ENCODE measurements at places on chromosomes 2 and 18.

- DNase-seq: no peak
Measured at GRCh38 chr18:45517181-45517741, 98.0 kb upstream of the SLC14A2 start.

- peak; percentile 47 for DNase-seq
Measured at GRCh38 chr2:232502911-232503808, 15.5 kb upstream of the ECEL1 start.

DNA sequence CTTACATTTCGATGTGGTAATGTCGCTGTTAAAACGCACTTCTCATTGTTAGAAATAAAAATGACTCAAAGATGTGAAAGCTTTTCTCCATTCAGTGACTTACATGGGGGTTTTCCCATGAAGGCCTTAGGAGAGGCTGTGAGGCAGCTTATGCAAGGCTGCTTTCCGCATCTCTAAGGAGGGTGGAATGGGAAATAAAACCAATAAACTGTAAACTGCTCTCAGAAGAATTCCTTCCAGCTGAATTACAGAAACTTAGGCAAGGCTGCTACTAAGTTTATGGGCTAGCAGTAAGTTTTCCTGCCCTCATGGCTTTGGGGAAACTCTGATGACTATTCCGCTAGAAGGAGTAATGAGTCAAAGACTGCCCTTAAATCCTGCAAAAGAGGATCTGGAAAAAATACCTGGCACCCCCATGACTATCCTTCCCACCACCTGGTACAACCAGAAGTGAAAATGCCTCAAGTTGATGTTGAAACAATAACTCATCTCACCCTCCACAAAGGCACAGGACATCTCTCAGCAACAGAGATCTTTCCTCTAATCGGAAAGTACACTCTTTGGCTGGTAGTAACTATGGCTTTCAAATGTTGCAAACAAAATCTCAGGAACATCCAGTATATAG is 97.7 kb upstream of the SMAD7 start:
- DNase-seq: no peak

DNA sequence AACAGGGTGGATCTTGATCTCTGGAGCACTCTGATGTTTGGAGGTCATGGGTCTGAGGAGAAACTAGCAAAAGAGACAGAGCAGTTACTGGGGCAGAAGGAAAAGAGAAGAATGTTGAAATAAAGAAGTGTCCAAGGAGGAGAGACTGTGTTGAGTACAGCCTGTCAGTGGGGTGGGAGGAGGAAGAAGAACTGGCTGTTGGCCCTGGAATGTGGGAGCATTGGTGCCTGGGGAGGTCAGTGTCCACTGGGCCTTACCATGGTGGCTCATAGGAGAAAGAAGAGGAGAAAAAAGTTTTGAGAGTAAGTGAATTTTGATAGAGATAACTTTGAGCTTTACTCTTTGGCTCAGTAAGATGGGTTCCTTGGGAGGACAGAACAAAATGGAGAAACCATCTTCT is 499.0 kb downstream of the TXNL1 start:
- DNase-seq: no peak

GRCh38 chr2:183172220-183172887 is 48.1 kb downstream of the NUP35 start:
- DNase-seq: no peak

DNA sequence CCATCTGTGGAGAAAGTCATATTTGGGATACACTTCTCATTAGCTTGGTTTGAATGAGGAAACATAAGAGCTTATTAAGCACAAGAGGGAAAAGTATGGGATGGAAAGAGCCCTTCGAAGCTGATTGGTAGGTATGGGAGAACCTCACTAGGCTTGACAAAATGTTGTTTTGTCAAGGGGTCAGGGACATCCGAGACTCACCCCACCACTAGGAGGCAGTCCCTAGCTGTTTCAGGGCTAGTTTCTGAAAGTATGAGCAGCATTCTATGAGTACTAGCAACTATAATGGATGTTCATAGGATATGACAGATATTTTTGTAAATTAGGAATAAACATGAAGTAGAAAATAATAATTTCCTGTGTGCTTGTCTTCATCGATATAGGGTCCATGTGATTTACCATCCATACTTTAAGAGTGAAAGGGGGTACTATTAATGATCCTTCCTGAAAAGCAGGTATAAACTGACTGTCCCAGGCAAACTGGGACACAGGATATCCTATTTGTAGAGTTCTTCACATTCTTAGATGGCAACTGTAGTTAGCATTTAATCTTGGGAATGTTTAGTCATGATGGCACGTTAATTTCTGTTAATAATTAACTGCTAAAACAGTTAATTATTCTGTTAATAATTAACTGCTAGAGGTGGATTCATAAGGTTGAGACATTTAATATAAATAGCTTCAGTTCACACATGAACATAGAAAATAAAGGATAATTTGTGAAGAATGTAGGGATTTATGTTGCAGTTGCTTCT is 28.4 kb downstream of the OTX1 start:
- DNase-seq: peak; percentile 11

DNA sequence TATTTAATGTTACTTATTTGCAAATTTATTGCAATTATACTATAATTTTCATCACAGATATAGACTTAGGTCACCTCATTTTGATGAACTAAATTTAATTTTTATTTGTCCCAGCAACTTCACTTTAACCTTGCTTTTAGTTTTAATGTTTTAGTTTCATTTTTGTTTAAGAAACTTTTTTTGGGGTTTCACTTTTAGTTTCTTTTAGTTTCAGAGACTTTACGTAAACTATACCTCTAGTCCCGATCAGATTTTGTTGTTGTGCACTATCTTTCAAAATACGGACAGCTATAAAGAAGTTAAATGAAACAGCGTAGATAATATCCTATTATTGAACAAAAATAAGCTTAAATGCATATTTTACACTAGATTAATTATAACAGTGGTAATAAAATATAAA is 460.5 kb downstream of the ERBB4 start:
- no peak for DNase-seq

DNA sequence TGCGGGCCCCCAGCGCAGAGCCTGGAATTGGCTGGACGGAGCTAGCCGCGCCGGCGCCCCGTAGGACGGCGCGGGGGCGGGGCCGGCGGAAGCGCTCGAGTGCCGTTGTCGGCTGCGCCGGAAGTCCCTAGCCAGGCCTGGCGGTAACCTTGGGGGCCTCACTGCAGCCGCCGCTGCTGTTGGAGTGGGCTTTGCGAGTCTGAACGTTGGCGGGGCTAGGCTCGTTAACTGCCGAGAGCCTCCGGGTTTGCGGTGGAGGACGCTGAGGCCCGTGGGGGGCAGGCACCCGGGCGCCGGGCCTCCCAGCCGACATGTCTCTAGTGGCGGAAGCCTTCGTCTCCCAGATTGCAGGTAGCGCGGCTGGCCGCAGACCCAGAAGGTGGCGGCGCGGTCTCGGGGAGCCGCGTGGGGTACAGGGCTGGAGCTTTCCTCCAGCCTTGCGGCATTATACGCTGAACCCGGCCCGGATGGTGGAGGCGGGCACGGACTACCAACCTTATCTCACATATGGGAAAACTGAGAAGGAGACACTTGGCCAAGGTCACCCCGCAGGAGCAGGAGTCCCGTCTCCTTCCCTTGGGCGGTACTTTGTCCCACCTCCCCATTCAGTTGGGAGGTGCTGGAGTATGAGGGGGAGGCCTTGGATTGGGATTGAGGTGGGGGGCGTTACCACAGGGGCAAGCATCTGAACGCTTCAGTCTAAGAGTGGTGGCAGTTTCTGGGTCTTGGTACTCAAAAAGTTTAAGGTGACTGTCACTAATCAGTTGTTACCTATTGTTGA is at the start of gene MTX2:
Gene MTX2, plus strand, starts transcription at position 124 of the 781 bp plus-strand sequence. Its CDS starts 188 bp downstream, at position 312.
- peak; percentile 66 for DNase-seq

- no peak for DNase-seq
Measured at GRCh38 chr2:168201584-168202116, 45.7 kb downstream of the STK39 start.

- DNase-seq: no peak
Measured at GRCh38 chr2:207417301-207417718, 112.5 kb upstream of the CREB1 start.

DNA sequence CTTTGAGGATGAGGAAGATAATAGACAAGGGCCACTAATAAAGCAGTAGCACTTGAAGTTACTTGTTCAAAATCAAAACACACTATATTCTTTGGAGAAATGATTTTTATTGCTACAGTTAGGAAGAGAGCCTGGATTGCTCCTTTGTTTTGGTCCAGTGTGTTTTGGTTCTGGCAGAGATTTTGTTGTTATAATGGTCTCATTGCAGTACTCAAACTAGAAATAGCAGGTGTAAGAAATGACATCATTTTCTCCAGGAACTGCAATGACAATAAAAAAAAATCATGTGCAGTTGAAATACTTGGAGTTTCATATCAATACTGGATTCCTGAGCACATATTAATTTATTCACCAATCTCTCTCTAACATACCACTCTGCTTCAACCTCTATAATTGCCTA is 490.3 kb downstream of the CCDC85A start:
- no peak for DNase-seq

- no peak for DNase-seq
Measured at GRCh38 chr2:197888321-197888720, 83.9 kb downstream of the PLCL1 start.

DNA sequence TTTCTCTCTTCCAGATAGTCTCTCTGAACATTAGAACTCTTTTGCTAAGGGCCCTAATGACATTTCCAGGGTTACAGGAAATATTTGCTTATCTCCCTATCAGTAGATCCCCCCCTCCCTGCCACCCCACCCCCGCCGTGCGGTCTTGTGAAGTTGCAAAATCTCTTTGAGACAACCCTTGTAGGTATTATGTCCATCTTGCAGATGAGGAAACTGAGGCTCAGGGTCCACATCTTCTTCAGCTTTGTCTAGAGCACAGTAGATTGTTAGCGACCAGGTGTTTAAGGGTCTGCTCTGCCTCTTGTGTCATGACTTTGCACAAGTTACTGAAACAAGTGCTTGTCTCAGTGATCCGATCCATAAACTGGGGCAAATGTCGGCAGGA is 65.8 kb upstream of the GATA6 start:
- no peak for DNase-seq

DNA sequence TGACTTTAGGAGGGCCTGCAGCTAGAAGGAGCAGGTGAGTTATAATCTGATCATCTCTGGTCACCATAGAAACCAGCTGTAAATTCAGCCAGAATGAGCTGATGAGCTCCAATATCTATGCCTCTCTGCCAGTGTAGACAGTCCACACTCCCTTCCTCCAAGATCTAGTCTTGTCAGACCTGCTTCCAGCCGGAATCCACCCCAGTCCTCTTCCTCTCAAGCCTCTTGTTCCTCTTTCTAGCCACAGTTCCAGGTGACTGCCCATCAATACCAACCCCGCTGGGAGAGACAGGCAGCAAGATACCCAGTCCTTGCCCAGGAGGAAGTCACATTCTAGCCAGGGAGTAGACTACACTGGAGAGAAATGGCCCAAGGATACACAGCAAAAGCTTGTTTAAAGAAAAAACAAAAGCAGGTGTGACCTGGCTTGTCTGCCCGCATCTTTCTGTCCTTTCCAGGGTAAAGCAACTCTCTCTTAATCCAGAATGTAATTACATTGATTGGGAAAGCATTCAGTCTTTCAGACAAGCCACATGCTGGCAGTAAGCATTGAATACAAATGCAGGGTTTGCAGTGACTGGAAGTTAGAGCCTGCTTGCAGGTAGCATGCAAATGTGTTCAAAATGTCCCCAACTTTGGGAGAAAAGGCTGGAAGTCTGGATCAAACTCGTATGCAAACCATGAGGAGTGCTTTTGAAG is 9.0 kb upstream of the SLC35F6 start:
- no peak for DNase-seq

- DNase-seq: no peak
Measured at GRCh38 chr2:235070063-235070706, 118.4 kb downstream of the SH3BP4 start.

GRCh38 chr18:68679528-68679927 is 35.4 kb downstream of the TMX3 start:
- DNase-seq: no peak

GRCh38 chr18:13284330-13285027 is 65.9 kb downstream of the LDLRAD4 start:
- DNase-seq: no peak

- DNase-seq: no peak
Measured at GRCh38 chr2:225207043-225207442, 164.8 kb upstream of the DOCK10 start.

- no peak for DNase-seq
Measured at GRCh38 chr2:70615222-70615621, 61.6 kb upstream of the TGFA start.

DNA sequence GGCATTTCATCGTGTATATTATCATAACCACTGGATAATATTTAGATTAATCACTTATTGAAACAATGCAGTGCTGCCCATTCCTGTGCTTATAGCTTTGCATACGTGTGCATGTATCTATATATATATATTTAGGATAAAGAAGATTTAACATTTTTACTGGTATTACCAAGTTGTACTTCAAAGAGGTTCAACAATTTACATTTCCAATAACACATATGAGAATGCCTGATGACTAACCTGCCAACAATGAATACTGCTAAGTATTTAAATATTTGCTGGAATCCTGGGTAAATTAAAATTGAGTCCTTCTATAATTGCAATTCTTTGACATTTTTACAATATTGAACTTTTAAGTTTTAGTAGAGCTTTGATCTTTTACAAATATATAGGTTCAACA is 111.4 kb downstream of the SLC39A10 start:
- no peak for DNase-seq

- no peak for DNase-seq
Measured at GRCh38 chr2:150610670-150611279, 123.3 kb upstream of the RND3 start.

- no peak for DNase-seq
Measured at GRCh38 chr18:23471486-23471885, 18.4 kb downstream of the RIOK3 start.

DNA sequence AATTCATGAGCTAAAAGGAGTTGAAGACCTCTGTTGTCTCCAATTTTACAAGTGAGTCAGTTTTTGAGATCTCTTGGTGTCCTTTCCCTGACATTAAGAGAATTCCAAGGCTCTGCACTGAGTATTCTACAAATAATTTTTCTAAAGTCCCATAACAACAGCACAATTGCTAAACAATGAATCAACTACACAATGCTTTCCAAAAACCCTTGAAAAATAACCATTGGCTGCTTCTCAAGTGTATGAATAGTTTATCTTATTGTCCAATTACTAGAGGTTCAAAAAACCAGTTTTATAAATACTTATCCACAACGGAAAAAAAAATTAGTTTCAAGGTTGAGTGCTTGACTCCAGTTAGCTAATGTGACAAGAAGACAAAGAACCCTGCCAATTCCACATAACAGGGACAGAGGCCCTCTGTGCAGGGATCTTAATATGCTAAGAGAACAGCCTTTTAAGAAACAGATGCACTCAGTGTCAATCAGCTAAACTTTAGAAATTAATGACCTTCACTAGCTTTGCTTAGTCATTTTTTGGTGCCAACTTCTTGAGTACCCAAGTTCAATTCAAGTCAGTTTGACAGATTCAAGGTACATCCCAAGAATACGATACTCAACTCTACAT is 266.6 kb upstream of the CYP26B1 start:
- no peak for DNase-seq

GRCh38 chr2:24507549-24507948 is 16.5 kb downstream of the NCOA1 start:
- DNase-seq: no peak
